ENCODE measurements at places on chromosomes 3 and 15. TPM values are rescaled to one million over a fixed set of nuclear protein-coding genes. Genes with fewer than 3 reads are reported as not detected.

DNA sequence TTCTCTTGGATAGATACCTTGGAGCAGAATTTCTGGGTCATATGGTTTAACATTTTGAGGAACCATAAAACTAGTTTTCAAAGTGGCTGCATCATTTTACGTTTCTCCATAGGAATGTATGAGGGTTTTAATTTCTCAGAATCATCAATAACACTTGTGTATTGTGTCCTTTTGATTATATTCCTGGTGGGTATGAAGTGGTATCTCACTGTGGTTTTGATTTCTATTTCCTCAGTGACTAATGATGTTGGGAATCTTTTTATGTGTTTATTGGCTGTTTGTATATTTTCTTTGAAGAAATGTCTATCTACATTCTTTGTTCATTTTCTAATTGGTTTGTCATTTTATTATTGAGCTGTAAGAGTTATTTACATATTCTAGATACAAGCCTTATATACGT lies 28.8 kb downstream of the CDIN1 start:
- no peaks in the 10 kb centered on the region for H3K27me3 ChIP-seq
- no peak overlapping the region for H3K4me3 ChIP-seq
- H3K4me1 ChIP-seq: no peaks in the 10 kb centered on the region

DNA sequence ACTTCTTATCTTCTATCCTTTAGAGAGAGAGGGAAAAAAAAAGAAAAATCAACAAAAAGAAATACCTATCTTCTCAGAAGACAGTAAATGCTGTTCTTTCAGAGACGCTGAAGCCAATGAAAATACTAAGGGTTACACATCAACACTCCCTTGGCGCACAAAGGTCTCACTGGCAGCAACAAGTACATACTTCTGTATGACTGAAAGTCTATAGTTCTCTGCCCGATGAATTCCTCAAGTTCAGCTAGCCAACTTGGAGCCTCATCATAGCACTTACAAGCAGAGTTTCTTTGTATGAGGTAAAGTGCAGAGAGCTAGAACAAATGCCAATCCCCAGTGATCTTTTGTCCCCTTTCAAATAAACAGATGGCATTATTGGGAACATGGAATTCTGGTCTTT lies 62.7 kb downstream of the CPNE4 start:
- H3K27me3 ChIP-seq: peaks cover 3% of the 10 kb centered on the region
- peak overlapping the region; percentile 15 for H3K27ac ChIP-seq
- no peak overlapping the region for H3K4me3 ChIP-seq
- no peak for DNase-seq
- no peaks in the 10 kb centered on the region for H3K36me3 ChIP-seq
- H3K4me1 ChIP-seq: peaks cover 3% of the 10 kb centered on the region

DNA sequence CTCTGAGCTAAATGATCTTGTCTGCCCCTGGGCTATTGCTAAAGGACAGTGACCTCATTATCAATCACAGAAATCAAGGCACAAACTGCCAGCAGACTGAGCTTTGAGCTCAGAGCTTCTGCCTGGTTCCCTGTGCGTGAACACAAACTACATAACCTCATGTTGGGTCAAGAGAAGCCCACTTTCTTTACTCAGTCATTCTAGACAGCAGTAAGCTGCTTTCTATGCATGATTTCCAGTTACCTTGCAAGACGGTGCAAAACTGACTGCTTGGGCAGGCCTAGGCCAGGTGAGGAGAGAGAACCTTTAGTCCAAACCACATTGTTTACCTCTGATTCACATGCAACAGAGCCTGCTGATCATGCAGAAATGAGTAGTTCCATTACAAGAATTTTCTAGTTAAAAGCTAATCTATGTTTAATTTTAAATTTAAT lies 75.1 kb downstream of the ARRDC4 start:
- H3K27me3 ChIP-seq: no peaks in the 10 kb centered on the region
- no peak for DNase-seq
- H3K36me3 ChIP-seq: no peaks in the 10 kb centered on the region
- no peak overlapping the region for H3K4me3 ChIP-seq

DNA sequence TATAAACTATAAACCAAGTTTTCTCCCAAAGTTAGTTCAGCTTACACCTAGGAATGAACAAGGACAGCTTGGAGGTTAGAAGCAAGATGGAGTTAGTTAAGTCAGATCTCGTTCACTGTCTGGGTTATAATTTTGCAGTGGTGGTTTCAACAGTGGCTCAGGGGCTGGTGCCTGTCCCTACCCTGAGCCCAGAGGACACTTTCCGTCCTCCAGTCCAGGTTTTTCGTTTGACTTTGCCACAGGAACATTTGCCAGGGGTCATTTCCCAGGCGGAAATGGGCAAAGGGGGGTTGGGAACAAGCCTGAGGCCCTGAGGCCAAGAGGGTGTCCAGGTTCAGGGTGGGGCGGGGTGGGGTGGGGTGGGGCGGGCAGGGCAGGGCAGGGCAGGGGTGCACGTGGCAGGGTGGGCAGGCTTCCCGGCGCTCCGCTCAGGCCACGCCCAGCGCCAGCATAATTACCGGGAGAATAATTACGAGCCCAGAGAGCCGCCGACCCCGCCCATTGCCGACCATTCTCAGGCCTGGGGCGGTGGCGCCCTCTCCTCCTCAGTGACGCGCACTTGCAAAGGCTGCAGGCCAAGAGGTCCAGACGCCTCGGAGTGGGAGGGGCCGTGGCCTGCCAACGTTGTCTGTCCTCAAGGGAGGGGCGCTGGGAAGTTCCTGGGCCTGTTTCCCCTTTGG lies 70.4 kb downstream of the KLF13 start:
- no peak overlapping the region for H3K27ac ChIP-seq
- H3K36me3 ChIP-seq: no peaks in the 10 kb centered on the region
- H3K4me1 ChIP-seq: peaks cover 34% of the 10 kb centered on the region
- peak overlapping the region; percentile 21 for H3K4me3 ChIP-seq
- peaks cover 17% of the 10 kb centered on the region for H3K27me3 ChIP-seq

DNA sequence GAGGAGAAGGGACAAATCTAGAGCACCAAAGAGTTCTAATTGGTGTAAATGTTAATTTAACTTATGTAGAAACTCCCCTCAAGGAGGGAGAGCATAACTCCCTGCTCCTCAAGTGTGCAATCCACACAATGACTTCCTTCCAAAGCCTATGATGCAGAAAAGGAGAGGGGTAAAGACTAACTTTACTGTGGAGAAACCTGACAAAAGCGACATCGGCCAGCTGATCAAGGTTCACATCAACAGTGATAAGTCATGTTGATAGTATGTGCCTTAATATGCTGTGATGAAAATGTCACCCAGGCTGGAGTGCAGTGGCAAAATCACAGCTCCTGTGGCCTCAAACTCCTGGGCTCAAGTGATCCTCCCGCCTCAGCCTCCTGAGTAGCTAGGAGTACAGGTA lies 76.5 kb downstream of the TFDP2 start:
- no peak overlapping the region for H3K27ac ChIP-seq
- H3K4me1 ChIP-seq: no peaks in the 10 kb centered on the region
- no peak overlapping the region for H3K4me3 ChIP-seq
- H3K36me3 ChIP-seq: no peaks in the 10 kb centered on the region

- no peak for DNase-seq
- H3K27ac ChIP-seq: no peak overlapping the region
- H3K4me1 ChIP-seq: peaks cover 4% of the 10 kb centered on the region
These were observed 1.8 kb downstream of the FETUB start for GRCh38 chr3:186642014-186642413.

The MASP1 gene
- 24.3 TPM for total RNA-seq

The ATP13A5 gene
- 1.5 TPM for total RNA-seq

All from spinal cord (tissue), 10 donors.